Dermis microvascular lymphatic vessel endothelial cell (primary cell): ENCODE measurements at places on chromosomes 3 and 15. TPM values are rescaled to one million over a fixed set of nuclear protein-coding genes. Genes with fewer than 3 reads are reported as not detected.

DNA sequence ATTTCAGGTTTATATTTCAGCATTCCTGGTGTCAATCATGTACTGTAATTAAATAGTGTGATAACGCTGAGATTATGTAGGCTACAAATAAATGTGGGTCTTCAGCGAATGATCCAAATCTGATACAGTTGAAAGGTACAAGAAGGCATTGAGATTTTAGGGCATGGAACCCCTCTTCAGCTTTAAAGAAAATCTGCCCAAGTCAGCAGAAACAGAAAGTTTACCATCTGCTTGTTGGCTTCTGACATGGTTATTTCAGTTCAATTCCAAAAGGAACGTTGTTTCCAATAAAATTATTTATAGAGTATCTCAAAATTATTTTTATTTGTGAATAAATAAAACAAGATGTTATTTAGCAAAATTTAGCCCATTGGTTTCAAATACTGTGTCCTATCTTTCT, 400.2 kb upstream of the RORA start:
- no peak for DNase-seq

The CHRD gene
- total RNA-seq: 0.63 and 0.77 TPM in 2 replicates

DNA sequence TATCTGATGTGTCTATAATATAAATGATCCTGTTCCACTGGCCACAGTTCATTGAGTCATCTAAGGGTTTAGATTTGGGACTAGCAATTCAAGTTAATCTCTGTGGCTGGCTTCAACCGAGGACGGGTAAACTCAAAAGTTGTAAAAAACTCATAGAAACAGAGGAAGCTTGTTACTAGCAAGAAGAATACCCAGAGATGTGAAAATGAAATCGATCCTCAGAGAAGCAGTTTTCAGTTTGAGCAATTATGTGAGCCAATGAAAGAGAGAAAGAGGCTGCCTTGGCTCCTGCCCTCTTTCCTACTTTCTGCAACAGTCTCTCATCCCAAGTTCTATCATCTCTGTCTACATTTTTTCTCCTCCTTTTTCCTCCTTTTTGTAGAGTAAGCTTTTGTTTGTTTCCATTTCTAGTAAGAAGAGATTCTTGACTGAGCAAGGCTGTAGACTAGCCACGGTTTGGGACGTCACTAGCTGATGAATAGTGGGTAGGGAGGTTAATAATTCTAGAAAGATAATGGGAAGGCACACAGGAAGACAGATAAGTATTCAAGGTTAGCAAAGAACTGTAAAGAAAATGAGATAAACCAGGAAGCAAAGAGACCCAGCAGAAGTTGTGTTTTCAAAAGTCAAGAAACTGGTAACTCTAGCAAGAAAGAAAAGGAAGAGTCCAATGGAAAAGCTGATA, 298.9 kb upstream of the NR2F2 start:
- DNase-seq: no peak

DNA sequence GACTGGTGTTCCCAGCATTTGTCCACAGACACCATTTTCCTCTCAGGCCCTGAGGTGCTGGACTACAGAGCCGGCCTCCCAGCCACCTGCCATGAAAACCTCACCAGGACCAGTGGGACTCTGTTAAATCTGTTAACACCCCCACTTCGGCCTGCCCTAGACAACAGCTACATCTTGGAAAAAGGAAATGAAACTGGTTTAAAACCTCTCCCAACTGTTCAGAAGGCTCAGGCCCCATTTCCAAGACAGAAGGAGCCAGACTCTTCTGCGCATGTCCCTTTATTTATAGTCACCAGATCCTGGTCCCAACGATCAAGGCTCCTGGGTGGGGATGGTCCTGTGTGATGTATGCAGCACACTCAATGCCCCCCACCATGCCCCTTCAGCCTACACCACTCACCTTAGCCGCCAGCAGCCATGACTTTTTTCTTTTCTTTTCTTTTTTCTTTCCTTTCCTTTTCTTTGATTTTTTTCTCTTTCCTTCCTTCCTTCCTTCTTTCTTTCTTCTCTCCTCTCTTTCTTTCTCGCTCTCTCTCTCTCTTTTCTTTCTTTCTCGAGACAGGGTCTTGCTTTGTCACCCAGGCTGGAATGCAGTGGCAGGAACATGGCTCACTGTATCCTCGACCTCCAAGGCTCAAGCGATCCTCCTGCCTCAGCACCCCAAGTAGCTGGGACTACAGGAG, 25.5 kb upstream of the FLNB start:
- no peak for DNase-seq

GRCh38 chr3:133058243-133058642, 20.1 kb downstream of the TMEM108 start:
- DNase-seq: no peak

The HYAL1 gene
- 4.6 and 6.7 TPM in 2 replicates for total RNA-seq
